AG04450 (cell line): ENCODE measurements at places on chromosomes 2 and 18. TPM values are rescaled to one million over a fixed set of nuclear protein-coding genes. Genes with fewer than 3 reads are reported as not detected.

- DNase-seq, result peak; percentile 20
These were observed 2.5 kb upstream of the CNDP2 start for GRCh38 chr18:74493689-74494088.

GRCh38 chr2:98412751-98413458 is 31.8 kb upstream of the INPP4A start:
- peak; percentile 8 for DNase-seq

DNA sequence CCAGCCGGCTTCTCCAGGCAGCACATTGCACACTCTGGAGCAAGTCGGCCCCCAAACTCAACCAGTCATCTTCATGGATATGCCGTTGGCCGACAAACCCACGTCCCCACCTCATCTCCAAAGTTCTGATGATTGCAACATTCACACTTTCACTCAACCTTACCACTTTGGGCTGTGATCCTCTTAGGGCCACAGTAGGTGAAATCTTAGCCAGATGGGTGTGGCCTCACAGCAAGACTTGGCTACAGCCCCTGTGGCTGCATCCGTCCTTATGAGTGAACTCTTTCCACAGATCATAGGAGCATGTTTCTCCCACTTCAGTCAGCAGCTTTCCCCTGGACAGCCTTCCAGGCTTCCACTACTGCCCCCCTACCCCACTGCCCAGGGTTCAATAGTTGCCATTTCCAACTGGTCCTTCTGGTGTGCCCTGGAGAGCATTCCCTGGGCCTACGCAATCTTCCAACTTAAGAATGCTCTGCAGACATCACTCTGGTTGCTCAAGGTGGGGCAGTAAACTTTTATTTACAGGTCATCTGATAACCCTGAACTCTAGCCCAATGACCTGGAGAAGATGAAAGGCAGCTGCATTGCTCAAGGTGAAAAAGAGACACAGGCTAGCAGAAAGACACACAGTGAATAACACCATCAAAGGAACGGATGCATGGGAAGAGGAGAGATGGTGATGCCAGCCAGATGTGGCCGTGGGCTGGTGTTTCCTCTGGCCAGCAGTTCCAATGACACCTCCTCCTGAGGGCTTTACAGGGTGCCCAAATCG is 34.5 kb downstream of the ARL4C start:
- DNase-seq, result no peak

GRCh38 chr2:169286624-169287231 is 75.6 kb downstream of the LRP2 start:
- no peak for DNase-seq

- DNase-seq, result no peak
These were observed 23.4 kb upstream of the GMPPA start for GRCh38 chr2:219475278-219475677.

DNA sequence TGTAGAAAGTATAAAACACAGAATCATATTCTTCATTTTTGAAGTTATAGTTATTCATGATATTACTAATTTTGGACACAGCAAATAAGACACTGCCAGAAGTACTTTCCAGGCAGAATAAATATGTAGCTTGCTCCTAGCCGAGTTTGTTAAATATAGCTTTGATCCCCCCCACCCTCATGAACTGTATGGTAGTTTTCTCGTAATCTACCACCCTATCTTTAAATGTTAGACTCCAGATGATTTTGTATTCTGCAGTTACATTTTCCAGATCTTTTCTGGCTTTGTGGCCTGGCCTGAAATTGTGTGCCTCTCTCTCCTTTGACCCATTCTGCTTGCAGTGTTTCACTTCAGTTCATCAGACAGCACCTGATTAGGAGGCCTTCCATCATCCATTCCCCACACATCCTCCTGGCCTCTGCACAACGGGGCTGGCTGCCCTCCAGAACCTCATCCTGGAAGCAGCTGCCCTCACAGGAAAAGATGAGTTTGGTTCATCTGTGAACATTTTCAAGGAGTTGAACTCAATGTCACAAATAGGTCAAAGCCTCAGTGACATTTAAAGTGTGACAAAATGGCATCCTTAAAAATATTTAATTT is 4.7 kb upstream of the KCNJ3 start:
- DNase-seq, result no peak

Gene ANKRD29
- polyA plus RNA-seq, result 0.12 and 0.15 TPM in 2 replicates

GRCh38 chr2:221610255-221610654 is 38.2 kb upstream of the EPHA4 start:
- DNase-seq, result no peak

DNA sequence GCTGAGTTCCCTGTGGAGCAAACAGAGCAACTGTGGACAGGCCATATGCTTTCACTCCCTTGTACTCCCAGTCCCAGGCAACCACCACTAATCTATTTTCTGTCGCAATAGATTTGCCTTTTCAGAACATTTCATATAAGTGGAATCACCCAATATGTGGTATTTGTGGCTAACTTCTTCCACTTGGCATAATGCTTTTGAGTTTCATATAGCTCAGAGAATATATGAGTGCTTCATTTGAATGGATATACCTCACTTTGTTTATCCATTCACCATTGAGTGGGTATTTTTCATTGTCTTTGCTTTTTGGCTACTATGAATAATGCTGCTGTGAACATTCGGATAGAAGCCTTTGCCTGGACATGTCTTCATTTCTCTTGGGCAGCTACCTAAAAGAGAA is 151.9 kb downstream of the CERS6 start:
- DNase-seq, result no peak

Gene MAPK4
- polyA plus RNA-seq, result not detected in 2 replicates

GRCh38 chr2:172425336-172425735 is 2.0 kb upstream of the ITGA6 start:
- DNase-seq, result no peak

DNA sequence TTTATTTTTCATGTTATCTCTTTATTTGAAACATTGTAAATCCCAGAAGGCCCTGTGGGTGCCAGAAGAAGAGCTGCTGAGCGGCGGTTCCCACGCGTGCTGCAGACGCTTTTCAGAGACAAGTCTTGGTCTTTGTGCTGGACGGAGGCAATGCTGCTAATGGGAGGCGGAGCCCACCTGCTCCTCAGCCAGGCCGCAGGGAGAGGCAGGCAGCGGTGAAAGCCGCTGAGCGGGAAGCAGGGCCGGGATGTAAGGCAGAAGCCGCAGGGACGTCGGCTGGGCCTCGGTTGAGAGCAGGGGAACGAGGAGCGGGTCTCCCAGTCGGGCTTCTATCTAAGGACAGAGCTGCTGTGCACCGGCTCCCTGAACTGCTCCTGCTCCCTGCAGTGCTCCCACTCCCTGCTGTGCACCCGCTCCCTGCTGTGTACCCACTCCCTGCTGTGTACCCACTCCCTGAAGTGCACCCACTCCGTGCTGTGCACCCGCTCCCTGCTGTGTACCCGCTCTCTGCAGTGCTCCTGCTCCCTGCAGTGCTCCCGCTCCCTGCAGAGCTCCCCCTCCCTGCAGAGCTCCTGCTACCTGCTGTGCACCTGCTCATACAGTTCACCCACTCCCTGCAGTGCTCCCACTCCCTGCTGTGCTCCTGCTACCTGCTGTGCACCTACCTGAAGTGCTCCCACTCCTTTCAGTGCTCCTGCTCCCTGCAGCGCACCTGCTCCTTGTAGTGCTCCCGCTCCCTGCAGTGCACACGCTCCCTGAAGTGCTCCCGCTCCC is 16.4 kb downstream of the TMEM18 start:
- DNase-seq, result no peak

- DNase-seq, result no peak
These were observed 95.7 kb upstream of the ARL4C start for GRCh38 chr2:234592541-234592940.

DNA sequence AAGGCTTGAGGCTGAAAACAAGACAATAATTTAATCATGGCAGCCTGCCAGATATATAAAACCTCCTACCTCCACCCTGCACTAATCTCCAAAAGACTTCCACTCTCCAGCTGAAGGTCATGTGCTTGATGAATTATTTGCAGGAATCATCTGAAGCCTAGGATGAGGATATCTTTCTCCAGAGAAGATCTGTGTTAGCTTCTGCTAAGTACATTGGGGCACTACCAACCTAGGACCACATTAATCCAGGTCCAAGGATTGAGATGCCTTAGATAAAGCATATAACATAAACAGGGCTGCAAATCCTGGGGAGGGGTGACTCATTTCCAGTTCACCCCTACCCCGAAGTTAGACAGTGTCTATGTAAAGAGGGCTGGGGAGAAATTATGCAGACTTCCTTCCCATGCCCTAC is 80.5 kb upstream of the FRZB start:
- no peak for DNase-seq

DNA sequence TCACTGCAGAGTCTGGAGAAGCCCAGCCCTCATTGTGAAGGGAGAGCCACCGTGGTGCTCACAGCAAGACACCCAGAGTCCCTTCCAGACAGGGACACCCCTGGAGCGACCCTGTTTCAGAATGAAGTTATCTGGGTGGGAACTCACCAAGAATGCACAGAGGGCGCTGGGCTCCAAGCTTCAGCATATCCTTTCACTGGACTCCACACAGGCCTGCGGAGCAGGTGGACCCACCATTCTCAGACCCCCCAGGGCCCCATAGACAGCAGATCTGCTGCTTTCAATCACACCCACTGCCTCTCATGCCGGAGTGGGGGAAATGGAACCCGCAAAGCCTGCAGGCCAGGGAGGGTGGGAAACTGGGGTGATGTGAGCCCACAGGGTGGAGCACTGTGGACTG is 87.8 kb downstream of the RRM2 start:
- DNase-seq, result no peak

DNA sequence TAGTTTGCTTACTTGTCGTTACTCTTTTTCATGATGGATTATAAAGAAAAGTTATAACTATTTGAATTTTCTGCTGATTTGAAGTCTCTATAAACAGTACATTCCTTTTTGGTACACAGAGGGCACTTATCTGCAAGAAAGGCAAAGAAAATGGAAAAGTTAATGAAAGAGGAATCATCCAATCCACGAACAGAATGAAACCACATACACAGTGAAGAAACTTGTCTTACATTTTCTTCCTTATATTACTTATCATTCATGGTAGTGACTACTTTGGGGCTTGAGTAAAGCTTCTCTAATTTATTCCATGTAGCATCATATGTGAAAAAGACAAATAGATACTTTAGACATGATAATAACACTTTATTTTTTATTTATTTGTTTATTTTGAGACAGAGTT is 14.8 kb upstream of the ACTR3 start:
- no peak for DNase-seq

- no peak for DNase-seq
These were observed 441.7 kb downstream of the TXNL1 start for GRCh38 chr18:56196495-56197225.

Gene SERPINB12
- polyA plus RNA-seq, result not detected in 2 replicates

Gene KLHL41
- polyA plus RNA-seq, result 0.22 and 0.26 TPM in 2 replicates

GRCh38 chr18:76980663-76981395 is 151.8 kb downstream of the MBP start:
- DNase-seq, result no peak

Gene MARCO
- polyA plus RNA-seq, result not detected in 2 replicates

DNA sequence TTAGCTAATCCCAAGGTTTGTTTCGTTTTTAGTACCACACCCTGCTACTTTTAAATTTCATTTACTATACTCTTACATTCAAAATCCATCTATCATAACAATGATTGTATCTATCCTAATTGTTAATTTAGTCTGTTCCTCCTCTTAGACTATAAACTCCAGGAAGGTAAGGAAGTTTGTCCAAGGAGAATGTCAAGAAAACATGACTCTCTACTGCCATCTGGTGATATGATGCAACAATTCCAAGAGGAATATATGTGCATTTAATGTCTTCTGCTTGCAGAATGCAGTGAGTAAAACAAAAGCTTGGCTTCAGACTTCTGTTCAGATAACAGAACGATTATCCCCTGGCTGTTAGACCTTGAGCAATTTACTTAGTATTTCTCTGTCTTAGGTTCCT is 1267.1 kb downstream of the LRP1B start:
- DNase-seq, result peak; percentile 29

DNA sequence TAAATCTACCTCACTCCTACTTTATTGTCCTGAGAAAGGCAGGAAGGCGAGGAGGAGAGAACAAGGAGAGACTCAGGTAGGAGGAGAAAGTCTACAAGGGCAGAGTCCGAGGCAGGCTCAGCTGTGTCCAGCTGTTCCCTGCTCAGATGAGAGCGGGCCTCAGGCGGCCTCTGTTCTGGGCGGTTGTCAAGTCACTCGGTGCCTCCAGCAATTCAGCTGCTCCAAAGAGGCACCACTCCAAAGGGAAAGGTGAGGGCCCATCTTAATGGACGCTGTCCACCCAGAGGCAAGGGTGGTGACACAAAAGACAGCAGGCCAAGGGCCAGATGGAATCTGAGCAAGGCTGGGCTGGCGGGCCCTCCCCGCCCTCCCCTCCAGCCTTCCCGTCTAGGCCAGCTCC is 101.4 kb upstream of the EPAS1 start:
- no peak for DNase-seq

DNA sequence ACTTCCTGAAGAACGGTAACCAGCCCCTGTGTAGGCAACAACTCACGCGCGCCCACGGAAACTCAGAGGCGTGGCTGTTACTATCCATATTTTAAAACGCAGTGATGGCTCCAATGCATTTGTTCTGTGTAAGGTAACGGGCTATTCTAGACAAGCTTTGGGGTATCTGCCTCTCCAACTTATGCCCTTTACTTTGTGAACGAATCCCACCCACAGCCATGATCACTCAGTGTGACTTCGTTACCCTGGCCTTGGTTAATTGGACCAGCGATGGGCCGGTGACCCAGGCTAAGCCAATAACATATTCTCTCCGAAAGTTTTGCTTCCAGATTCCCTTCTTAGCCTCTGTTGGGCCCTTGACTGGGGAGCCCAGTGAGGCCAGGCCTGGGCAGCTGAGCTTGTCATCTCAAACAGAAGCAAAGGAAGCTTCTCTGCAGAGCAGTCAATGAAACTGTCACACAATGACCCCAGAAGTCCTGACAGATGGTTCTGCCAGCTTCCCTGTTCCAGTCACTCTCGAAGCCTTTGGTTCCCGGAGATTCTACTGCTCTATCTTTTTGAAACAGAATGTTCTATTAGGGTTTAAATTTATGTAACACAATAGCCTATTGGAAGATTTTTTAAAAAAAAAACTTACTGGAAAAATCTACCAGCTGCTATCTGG is 30.7 kb upstream of the ROCK2 start:
- DNase-seq, result no peak

Gene NTSR2
- polyA plus RNA-seq, result not detected in 2 replicates

DNA sequence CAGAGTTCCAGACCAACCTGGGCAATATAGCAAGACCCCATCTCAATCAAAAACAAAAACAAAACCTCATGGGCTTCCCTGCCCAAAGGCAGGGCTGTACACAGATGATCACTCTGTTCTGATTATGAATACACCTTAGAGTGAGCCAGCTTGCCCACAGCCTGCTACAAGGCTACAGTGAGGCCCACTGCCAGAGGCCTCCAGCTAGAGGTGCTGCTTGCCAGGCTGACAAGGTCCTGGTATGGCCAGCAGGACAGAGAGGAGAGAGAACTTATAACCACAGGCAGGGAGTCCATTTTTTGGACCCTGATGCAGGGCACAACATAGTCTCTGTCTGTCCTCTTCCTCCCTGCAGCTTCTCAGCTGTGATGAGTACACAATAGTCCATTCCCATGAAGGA is 41.5 kb downstream of the KANSL3 start:
- no peak for DNase-seq

- no peak for DNase-seq
These were observed 14.0 kb upstream of the ANKRD62 start for GRCh38 chr18:12079491-12080237.

GRCh38 chr18:6397931-6398566 is 16.7 kb downstream of the L3MBTL4 start:
- no peak for DNase-seq
